ENCODE measurements at places on chromosomes 11 and 22. TPM values are rescaled to one million over a fixed set of nuclear protein-coding genes. Genes with fewer than 3 reads are reported as not detected.

Gene IFITM10
- total RNA-seq: 2.4 TPM

Gene PATE4
- not detected for total RNA-seq

Gene DRD2
- not detected for total RNA-seq

Gene B4GALNT4
- 0.99 TPM for total RNA-seq

- H3K27ac ChIP-seq: no peak overlapping the region
- no peak for DNase-seq
- H3K27me3 ChIP-seq: no peaks in the 10 kb centered on the region
- H3K36me3 ChIP-seq: peaks cover 25% of the 10 kb centered on the region
- peaks cover 16% of the 10 kb centered on the region for H3K4me1 ChIP-seq
These were observed 3.8 kb downstream of the TOP3B start for GRCh38 chr22:21978564-21979386.

DNA sequence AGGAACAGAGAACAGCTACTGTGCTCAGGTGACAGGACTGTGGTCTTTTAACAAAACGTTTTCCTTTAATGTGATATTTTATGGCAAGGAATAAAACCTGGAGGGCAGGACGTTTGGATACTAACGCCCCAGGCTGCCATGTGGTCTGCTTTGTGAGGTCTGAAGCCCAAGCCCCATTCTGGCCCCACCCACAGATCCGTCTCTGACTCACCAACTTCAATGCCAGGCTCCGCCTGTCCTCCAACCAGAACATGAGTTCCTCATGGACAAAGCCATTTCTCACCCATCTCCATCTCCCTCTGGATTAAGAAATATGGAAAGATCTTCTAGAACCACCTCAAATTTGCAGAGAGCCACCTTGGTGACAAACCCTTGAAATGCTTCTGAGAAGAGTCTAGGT lies 148.8 kb downstream of the CRYBB2 start:
- DNase-seq: no peak
- H3K27me3 ChIP-seq: no peaks in the 10 kb centered on the region
- no peak overlapping the region for H3K4me3 ChIP-seq

GRCh38 chr11:14148653-14149273 lies 186.2 kb downstream of the SPON1 start:
- no peak overlapping the region for H3K27ac ChIP-seq
- H3K27me3 ChIP-seq: peaks cover 3% of the 10 kb centered on the region
- no peak for DNase-seq
- no peaks in the 10 kb centered on the region for H3K4me1 ChIP-seq

DNA sequence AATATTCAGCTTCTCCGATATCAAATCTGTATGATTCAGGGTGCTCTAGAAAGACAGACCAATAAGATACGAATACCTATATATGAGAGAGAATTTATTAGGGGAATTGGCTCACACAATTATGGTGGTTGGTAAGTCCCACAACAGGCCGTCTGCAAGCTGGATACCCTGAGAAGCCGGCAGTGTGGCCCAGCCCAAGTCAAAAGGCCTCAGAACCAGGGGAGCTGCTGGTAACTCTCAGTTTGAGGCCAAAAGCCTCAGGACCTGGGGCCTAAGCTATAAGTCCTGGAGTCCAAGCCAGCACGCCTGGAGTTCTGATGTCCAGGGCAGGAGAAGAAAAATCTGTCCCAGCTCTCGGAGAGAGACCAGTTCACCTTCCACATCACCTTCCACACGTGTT lies 318.7 kb downstream of the BRD1 start:
- no peak overlapping the region for H3K27ac ChIP-seq
- H3K36me3 ChIP-seq: no peaks in the 10 kb centered on the region
- DNase-seq: no peak

DNA sequence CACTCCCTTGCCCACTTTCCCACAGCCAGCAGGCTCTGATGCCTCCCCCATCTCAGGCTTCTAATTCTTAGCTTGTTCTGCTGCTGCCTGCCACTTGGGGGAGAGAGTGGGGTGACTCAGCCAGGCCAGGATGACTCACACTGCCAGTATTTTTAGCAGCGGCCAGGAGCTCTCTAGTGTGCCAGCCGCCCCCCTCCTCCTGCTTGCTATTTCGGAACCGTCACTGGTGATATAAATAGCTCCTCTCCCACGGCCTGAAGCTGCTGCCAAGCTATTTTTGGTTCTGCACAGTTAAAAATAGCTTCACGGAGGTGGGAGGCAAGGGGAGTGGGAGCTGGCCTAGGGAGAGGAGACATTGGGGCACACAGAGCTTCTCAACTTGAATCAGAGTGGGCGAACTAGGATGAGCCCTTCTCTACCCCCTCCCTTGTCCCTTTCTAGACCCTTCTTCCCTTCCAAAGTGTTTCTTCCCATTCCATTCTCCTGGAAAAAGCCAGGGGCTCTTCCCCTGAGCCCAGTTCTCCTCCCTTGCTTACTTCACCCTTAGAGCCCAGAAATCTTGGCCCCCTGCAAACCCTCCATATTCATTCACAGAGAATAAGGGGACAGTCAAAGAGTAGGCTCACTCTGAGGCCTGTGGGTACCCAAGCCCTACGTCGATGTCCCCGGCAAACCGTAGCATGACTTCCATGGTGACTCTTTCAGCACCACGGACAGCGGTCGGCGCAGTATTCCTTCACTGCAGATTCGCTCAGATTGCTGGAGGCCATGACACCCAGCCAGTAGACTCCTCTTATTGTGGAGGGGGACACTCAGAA lies 2.5 kb upstream of the NPAS4 start:
- H3K4me3 ChIP-seq: no peak overlapping the region
- H3K27ac ChIP-seq: no peak overlapping the region
- H3K27me3 ChIP-seq: peaks cover 27% of the 10 kb centered on the region

Data from CD4-positive, CD25-positive, alpha-beta regulatory T cell (primary cell).